Activated CD4-positive, alpha-beta T cell treated with anti-CD3 and anti-CD28 coated beads, Interleukin-2, amount 50 U/mL, for 48 hours (primary cell): ENCODE measurements at places on chromosomes 11 and 22.

DNA sequence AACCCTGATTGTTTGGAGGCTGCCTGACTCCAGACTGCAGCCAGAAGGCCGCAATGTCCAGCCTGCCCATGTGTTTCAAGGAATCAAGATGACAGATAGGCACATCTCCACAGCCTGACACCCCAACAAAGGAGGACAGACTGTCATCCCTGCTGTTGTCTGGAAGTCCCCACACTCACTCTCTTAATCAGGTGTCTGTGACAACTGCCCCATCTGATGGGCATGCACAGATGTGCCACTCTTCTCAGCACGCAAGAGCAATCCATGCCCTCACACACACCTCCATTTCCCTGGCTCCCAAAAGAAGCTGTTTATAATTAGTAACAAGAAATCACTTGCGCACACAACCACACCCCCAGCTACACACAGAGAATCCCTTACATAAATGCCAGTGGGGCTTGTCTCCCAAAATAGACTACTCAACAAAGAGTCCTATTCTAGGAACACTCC, 117.6 kb downstream of the C11orf58 start:
- DNase-seq, result no peak

DNA sequence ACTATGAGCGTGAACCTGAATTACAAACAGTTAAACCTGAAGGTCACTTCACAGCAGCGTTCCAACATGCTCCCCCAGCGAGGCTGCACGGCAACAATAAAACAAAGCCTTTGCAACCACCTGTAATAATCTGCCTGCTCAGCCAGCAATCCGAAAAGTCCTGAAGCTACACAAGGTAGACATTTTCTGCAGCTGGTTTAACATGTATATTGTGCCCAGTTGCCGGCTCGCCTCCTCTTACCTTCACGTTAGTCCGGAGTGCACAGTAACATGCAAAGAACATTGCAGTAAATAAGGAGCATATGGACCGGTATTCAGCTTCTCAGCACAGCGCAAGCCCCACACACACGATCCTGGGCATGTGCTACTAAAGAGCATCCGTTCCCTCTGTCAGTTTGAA, 704.3 kb downstream of the DLG2 start:
- no peak for DNase-seq

DNA sequence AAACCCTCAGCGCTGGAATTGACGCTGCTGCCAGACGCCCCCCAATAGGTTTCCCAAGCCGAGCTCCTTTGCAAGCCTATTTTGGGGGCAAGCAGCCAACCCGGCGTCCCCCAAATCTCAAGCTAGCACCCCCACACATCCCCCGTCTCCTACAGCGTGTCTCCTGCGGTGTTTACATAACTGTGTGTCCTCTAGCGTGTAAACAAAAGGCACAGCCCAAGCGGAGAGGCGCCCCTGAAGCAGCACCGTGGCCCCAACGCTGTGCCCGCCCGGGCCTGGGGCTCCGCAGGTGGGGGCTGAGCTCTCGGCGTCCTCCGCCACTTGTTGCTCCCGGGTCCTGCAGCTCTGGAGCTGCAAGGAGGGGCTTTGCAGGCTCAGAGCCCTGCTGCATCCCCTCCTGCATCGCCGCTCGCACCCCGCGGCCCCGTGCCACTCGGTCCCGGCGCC, 1.6 kb downstream of the CADM1 start:
- no peak for DNase-seq

DNA sequence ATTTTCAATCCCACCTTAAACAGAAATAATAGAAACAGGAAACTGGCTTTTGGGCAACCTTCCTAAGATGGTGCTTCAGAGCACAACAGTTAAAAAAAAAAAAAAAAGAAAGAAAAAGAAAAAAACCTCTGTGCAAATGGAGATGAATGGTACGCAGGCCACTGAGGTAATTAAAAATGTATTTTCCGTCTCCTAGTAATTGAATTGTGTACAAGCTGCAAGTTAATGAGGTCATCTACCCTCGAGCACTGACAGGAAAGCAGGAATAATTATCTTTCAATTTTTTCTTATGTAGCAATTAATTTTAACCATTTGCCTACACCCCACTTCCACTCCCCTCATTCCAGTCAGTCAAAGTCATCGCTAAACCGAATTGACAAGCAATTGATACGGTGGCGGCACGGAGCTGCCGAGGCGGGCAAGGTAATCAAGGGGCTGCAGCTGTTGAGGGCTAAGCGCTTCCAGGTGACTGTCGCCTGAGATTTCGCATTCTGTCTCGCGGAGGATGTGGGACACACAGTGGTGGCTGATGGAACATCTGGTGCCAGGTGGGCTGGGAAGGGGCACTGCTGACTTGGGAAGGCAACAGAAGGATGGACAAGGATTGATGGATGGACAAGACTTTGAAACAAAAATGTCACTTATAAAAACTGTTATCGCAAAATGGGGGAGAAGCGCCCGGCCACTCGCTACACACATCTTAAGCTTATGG, 109.4 kb downstream of the RCN1 start:
- DNase-seq, result no peak

DNA sequence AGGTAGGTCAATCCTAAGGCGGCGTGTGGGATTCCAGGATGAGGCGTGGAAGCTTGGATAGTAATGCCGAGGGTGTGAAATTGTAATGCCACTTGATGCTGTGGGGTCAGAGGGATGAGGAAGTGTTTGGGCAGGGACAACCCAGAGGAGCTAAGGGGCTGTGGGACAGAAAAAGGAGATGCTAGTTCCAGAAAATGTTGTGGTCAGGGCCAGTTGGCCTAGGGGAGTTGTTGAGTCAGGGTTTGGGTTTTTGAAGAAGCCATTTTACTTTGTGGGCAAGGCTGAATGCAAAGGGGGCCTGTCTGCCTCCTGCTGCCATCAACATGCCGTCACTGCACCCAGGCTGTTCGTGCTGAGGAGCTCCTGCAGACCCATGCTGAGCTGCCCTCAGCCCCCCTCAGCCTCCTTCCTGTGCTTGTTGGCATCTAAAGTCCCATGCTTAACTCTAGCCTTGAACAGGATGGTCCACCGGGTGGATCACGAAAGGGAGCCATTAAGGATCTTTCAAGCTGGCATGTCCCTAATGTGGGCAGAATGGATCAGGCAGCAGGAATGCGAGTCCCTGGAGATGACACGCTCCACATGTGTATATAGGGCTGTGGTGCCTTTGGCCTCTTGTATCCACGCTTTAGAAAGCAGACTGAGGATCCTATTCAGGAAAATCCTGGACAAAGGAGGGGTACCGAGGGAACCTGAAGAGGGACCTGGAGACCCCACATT, 2.1 kb downstream of the C11orf16 start:
- no peak for DNase-seq

- peak; percentile 67 for DNase-seq
Measured at GRCh38 chr22:37021710-37022482, 2.4 kb downstream of the MPST start.

GRCh38 chr11:94150704-94151685, 22.4 kb downstream of the PANX1 start:
- DNase-seq, result no peak

DNA sequence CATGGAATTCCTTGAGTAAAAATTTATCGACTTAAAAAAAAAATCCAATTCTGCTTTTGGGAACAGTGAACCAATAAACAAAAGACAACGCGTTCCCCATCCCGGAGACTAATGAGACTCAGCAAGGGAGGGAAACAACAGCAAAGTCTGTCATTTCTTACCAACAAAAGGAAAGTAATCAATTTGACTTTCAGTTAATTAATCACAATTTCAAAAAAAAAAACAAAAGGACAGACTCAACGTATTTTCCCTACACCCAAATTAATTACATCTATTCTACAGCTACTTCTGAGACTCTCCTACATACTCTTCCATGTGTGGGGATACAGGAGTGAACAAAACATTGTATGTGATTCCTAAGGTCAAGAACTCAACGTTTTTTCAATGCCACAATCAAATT, 1.9 kb downstream of the RDX start:
- no peak for DNase-seq
